NCI-H2107 (cell line): ENCODE measurements at places on chromosomes 1 and 21.

DNA sequence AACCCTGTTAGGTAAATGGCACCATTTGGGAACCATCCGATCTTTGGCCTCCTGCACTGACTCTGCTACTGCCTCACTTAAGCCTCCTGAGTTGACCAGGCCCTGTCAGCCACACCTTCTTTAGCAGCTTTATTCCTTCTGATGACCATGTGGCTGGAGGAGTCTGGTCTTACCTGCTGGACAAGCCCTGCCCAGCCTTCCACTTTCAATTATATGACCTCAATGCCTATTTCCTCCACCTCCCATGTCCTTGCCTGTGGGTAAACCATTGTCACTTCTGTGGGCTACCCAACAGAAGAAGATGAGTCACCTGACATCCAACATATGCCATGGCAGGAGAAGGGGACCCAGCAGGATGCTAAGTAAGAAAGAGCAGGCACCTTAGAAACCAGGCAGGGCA lies 393.8 kb downstream of the NTNG1 start:
- no peak for DNase-seq

DNA sequence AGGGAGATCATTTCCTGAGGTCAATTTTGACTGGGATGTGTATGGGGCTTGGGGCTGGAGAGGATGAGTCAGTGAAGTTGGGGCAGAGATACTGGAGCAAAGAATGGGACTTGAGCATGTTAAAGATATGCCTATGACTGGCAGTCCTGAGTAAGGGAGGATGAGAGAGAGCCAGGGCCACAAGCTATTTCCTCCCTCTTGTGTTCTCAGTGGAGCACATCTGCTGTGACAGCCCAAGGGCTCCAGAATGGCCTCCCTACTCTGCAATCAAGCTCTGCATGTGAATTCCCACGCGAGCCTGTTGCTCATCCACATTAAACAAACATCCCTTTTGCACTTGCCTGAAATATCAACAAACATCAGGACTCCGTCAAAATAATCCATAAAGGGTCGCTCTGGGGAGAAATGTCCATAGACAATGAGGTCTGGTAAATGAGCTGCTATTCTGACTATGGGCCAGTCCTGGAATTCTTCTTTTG lies 9.2 kb downstream of the ADCY10 start:
- peak; percentile 16 for DNase-seq

DNA sequence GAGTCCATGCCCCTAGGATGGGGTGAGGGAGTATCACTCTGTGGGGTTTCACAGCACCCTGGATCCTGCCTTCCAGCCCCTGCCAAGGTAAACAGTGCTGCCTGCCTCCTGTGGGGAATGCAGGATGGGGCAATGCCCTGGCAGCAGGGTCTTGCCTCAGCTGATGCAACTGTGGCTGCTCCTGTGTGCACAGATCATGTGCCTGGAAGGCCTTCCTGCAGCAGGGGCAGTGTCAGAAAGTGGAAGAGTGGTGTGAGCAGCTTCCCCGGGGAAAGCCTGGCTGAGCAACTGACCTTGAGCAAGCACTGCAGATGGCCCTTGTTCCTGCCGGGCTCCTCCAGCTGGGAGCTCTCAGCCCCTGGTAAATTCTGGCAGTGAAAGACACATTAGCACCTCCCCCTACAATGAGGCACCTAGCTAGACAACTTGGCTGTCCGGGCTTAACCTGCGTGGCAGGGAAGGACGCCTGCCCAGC lies 9.9 kb downstream of the TOR3A start:
- no peak for DNase-seq

GRCh38 chr1:167648252-167648849 lies 18.3 kb downstream of the RCSD1 start:
- no peak for DNase-seq

DNA sequence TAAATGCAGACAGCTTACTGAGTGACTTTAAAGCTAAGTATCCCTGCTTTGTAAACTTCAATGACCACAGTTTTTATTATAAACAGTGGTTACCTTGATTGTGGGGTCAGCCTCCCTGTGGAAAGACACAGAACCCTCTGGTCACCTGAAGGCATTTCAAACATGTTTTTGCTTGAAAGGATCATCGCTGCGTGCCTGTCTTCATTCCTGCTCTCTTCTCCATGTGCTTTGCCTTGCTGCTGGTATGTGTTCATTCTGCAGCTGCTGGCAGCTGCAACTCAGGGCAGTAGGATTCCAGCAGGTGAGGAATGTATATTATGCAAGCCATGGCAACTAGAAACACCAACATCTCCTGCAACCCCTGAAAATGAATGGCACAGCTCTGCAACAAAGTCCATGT lies 81.0 kb upstream of the VAV3 start:
- DNase-seq = no peak

DNA sequence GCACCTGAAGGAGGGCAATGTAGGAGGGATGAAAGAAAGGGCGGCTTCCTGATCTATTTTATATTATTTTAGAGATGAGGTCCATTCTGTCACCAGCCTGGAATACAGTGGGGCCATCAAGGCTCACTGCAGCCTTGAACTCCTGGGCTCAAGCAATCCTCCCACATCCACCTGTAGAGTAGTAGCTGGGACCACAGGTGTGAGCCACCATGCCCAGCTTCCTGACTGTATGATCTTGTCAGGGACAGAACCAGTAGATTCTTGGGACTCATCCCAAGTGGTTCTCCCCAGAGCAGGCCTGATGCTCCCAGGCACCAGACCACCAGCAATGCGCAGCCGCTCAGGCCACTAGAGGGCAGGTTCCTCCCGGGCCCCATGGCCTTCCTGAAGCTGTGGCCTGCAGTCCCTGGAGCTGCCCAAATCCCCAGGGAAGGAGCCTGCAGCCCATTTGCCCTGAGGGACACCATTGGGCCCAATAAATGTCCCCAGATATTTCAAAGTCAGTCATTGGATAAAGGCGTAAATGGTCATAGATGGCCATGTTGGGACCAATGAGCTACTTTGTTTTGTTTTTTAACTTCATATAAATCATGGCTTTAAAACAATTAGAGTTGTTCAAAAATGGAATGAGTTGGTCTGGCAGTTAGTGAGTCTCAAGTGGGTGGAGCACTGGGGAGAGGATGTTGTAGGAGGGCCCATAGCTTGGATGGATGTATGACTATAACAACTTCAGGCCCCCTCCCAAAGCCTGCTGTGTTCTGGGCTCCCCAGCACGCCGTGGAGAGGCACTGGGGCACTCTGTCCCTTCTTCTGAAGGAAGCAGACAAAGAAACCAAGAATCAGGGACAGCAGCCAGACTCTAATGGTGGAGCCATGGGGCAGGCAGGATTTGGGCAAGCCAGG lies 44.7 kb upstream of the GOLT1A start:
- DNase-seq = peak; percentile 52

DNA sequence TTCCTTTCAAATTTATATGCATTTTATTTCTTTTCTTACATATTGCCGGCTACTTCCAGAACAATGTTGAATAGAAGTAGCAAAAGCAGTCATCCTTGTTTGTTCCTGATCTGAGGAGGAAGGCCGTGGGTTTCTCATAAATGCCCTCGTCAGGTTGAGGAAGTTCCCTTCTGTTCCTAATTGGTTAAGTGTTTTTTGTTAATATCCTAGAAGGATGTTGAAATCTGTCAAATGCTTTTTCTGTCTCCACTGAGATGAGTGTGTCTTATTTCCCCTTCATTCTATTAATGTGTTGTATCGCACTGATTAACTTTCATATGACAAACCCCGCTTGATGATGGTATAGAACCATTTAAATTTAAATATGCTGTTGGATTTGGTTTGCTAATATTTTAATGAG lies 15.4 kb downstream of the TTLL10 start:
- no peak for DNase-seq
